Stimulated activated CD4-positive, alpha-beta T cell treated with anti-CD3 and anti-CD28 coated beads, Interleukin-1b, Interleukin-23, amount 100 ng/mL, for 4 hours (primary cell): ENCODE measurements at places on chromosomes 7 and 10.

DNA sequence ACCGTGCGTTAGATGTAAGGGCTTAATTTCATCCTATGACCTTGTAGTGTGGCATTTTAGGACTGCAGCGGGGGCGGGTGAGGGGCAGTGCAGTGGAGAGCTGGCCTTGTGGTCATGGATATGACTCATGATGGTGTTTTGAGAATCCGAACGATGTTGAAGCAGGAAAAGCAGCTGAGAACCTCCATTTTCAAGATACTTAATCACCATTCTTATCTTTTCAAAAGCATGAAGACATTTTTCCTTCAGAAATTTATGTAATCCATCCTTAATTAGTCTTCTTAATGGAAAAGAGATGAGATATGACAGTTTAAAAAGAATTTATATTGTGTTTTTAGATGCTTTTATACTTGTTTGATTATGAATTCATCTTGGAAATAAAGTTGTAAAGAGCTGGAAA lies 9.6 kb downstream of the ATP5F1C start:
- DNase-seq = no peak

- no peak for DNase-seq
Measured at GRCh38 chr7:142248166-142249160, 9.4 kb downstream of the PRSS58 start.

DNA sequence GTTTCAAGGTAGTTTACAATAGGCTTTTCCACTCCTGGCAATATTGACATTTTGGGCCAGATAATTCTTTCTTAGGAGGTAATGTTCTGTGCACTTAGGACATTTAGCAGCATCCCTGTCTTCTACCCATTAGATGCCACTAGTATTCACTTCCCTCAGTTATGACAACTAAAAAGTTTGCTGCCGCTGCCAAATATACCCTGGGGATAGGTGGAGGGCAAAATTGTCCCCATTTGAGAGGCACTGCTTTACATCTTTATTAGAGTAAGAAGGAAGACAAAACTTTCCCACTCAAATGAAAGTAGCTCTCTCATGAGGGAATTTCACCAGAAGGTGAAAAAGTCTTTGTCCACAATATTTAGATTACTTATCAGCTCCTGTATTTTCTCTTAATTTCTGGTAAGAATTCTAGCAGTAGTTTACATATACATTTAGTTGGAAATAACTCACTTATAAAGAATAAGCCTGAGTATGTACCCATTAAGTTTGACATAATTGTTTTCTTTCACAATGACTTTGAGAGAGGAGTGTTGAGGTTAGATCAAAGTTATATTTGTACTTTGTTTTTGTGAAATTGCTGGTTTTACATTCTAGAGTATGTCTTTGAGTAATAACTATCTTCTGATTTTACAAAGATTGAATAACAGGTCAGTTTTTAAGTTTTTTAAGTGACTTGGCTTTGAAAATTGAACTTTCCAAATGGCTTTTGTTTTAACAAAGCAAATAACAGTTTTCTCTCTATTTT lies 46.0 kb downstream of the HELLS start:
- DNase-seq = no peak

DNA sequence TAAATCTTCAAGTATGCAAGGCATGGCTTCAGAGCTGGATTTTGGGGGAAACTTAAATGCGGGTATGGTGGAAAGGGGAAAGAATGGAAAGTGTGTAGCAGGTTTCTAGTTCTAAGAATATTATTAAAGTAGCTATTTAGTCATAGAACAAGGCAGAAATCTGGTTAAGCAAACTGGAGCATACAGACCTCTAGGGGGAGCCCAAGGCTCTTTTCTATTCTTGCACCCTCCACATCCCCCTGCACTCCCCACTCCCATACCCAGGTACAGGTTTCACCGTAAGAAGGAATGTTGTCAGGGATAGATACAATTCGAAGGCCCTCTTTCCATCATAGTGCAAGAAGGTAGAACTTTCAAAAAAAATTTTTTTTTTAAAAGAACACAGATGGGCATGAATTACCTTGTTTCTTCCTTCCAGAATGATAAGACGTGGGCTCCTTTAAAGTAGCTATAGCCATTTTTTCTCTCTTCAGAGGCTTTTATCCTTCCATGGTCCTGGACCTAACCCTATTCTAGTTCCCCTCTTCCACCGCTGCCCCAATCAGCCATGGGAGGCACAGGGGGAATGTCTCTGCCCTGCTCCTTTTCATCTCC lies 41.5 kb upstream of the SMIM30 start:
- no peak for DNase-seq

DNA sequence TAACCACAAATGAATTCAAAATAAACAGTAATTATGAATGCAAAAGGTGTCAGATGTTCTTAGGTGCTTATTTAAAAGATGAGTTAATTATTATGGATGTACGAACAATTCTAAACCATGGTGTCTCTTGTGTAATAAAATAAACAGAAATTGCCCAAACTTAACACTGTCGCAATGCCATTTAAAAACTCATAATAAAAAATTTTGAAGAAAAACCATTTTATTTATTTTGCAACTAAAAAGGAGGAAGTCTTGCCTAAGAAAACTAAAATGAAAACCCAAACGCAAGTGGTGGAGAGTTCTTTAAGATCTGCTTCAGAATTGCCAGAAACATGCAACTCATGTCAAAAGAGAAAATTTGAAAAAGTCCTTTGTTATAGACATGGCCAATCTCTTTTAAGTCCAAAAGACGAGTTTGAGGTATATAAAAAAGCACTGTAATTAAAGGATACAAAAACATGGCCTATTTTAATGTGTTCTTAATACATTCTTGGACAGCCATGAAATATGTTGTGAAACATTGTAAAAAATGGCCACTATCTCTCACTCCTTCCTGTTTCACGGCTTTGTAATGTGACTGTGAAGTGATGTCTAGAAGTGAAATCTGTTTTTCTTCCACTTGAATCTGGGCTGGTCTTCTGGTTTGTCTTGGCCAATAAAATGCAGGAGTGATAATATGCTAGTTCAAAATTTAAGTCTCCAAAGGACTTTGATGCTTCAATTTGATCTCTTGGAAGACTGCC lies 322.9 kb downstream of the PRPF18 start:
- DNase-seq = no peak

GRCh38 chr7:47739301-47739875 lies 157.5 kb upstream of the TNS3 start:
- DNase-seq = no peak

- DNase-seq = no peak
Measured at GRCh38 chr10:102578782-102579181, 65.5 kb upstream of the TRIM8 start.

- no peak for DNase-seq
Measured at GRCh38 chr10:14385596-14386593, 55.2 kb upstream of the FRMD4A start.

- DNase-seq = no peak
Measured at GRCh38 chr10:90226517-90226916, 525.1 kb downstream of the KIF20B start.
